ENCODE measurements at places on chromosomes 16 and 17. TPM values are rescaled to one million over a fixed set of nuclear protein-coding genes. Genes with fewer than 3 reads are reported as not detected.

TP53TG3C gene
- polyA plus RNA-seq, result 4.3 TPM

PVALEF gene
- not detected for polyA plus RNA-seq

CTRB2 gene
- polyA plus RNA-seq, result 0.69 TPM

GDPD3 gene
- 7.2 TPM for polyA plus RNA-seq

EPX gene
- polyA plus RNA-seq, result not detected

CACNG5 gene
- polyA plus RNA-seq, result not detected

NKD1 gene
- polyA plus RNA-seq, result 5.9 TPM

All from testis (tissue), 5 donors.